ENCODE measurements at places on chromosomes 6 and 20.

GRCh38 chr20:611047-611842, 1.1 kb upstream of the TCF15 start:
- no peak for DNase-seq

- DNase-seq: no peak
Observed at GRCh38 chr6:127186889-127187288, 68.4 kb downstream of the RSPO3 start.

DNA sequence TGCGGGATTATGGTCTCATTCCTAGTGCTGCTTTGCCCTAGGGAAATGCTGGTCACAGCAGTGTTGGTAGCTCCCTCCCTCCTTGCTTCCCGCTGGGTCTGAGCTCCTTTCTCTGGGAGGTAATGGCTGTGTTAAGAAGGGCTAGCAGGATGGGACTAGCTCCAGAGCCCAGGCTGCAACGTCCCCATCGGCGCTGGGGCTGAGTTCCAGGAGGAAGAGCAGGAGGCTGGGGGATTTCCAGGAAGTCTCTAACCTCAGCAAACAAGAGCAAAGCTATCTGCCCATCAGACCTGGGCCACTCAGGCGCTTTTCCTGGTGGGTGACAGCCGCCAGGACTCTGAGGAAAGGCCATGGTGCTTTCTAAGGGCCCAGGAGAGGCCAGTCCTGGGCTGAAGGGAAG, 174.2 kb downstream of the DLL1 start:
- DNase-seq: no peak

GRCh38 chr20:9332791-9333479, 181.5 kb upstream of the LAMP5 start:
- no peak for DNase-seq

GRCh38 chr6:42257063-42257462, 39.4 kb upstream of the MRPS10 start:
- no peak for DNase-seq

GRCh38 chr6:154226461-154226860, 130.1 kb downstream of the IPCEF1 start:
- no peak for DNase-seq

GRCh38 chr6:145042559-145042958, 692.8 kb downstream of the EPM2A start:
- no peak for DNase-seq

DNA sequence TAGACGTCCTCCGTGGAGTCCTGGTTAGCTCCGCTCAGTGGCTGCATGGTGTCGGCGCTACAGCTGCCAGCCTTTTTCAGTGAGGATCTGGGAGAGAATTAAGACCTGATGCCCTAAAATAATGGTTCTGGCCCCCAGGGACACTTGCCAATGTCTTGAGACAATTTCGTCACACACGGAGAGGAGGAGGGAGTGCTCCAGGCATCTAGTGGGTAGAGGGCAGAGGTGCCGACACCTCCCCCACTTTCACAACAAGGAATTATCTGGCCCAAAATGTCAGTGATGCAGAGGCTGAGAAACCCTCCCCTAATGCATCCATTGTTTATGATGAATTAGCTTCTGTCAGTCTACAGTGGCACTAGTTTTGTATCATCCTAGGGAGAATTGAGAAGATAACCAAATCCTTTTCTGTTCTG, 24.4 kb downstream of the TMEM181 start:
- no peak for DNase-seq

GRCh38 chr20:49680484-49680883, 33.2 kb downstream of the B4GALT5 start:
- no peak for DNase-seq

DNA sequence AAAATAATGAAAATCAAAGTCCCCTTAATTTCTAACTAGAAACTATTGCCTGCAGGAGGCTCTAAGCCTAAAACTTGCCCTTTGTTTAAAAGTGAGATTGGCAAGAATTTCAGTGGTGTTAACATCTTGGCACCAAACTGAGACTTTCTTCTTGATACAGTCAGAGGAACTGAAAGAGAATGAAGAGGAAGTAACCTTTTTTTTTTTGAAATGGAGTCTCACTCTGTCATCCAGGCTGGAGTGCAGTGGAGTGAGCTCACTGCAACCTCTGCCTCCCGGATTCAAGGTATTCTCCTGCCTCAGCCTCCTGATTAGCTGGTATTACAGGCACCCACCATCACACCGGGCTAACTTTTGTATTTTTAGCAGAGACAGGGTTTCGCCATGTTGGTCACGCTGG, 3.6 kb downstream of the DOP1A start:
- DNase-seq: no peak

DNA sequence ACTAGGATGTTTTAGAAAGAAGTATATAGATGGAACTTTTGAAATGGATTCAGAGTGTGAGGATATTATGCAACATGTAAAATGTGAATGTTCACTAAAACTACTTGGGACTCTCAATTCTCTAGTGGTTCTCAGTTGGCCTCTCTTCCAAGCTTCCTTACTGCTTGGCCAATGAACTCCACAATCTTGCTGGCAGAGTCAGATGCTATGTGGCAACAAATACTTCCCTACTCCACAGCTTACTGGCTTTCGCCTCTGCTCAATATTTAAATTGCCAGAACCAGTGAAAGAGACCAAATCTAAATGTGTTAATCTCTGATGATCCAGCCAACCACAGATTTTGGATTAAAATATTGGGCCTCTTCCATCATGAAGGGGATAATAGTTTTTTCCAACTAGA, 138.4 kb downstream of the HTR1B start:
- no peak for DNase-seq

DNA sequence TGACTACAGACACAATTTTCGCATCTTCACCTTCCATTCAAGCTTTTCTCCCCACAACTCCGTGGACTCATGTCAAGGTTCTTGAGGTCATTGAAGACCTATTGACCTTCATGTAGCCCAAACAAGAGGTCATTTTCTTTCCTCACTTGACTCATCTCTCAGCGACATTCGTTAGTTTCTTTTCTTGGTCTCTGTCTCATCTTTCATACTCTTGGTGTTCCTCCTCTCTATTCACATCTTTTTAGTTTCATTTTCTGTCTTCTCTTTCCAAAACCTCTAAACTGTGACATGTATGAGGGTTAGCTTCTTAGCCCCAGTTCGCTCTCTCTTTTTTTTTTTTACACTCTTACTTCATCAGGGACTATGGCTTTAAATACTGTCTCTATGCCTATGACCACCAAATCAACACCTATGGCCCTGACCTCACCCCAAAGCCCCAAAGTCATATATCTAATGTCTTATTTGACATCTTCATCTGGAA, 128.6 kb upstream of the BACH2 start:
- no peak for DNase-seq

- no peak for DNase-seq
Observed at GRCh38 chr6:70668499-70668812, 773 bp downstream of the SMAP1 start.

DNA sequence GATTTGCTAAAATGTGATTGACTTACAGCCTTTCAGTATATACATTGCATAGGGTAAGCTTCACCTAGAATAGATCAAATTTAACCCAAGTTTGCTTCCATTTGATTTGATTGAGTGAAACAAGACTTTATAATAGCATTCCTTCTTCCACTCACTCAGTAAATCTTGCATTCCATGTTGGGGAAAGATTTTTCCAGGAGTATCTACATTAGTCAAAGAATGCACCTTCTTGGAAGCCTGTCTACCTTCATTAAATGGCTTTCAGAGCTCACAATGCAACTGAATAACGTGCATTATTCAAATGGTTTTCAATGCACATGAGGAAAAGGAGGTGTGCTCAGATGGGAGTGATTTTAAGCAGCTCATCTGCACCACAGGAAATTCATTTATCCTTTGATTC, 38.3 kb upstream of the TSHZ2 start:
- DNase-seq: no peak

- no peak for DNase-seq
Observed at GRCh38 chr6:107198631-107199416, 83.5 kb upstream of the BEND3 start.

DNA sequence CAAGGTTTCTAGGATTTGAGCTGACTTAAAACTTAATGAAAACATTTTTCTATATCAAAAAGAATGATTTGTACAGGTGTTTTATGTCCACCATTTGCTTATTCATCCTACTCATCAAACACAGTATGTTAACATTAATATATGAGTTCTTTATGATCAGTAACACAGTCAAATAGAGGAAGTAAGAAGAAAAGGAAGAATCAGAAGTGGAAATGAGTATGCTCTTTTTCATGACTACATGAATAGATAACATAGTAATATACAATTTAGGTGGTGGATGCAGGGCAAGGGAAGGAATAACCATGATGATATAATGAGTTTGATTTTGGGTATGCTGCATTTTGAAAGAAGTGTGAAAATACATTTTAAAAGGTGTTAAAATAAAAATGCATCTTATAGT, 16.5 kb downstream of the KPNA5 start:
- DNase-seq: no peak

- no peak for DNase-seq
Observed at GRCh38 chr6:107550241-107550840, 60.4 kb downstream of the SOBP start.

DNA sequence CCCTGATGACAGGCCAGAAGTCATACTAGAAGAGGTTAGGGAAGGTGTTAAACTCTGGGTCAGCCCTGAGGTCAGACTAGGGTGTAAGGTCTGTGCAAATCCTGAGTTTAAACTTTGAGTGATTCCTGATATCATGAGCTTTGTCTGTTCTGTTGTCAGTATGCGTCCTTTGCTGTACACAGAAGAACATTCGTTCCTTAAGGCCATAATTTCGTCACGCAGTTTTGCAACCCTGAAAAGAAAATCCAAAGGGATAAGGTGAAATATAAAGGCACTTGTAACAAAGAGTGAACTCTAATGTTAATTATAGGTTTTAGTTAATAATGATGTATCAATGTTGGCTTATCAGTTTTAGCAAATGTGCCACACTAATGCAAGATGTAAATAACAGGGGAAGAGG, 2.3 kb downstream of the DST start:
- no peak for DNase-seq

DNA sequence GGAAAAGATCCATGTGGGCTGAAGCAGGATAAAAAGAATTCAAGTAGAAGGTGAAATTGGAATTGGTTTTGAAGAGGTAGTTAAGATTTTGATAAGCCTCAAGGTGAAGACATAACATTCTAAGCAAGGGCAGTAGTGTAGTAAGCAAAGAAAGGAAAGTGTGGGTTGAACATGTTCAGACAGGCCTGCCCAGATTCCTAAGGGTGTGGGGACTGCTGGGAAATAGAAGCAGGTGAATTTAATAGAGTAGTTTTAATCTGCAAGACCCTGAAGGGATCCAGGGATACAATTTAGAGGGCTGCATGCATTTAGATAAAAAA, 19.1 kb downstream of the TAB2 start:
- no peak for DNase-seq

GRCh38 chr6:130968476-130968875, 94.6 kb downstream of the EPB41L2 start:
- DNase-seq: no peak

- DNase-seq: no peak
Observed at GRCh38 chr20:51352791-51353190, 189.7 kb downstream of the NFATC2 start.

DNA sequence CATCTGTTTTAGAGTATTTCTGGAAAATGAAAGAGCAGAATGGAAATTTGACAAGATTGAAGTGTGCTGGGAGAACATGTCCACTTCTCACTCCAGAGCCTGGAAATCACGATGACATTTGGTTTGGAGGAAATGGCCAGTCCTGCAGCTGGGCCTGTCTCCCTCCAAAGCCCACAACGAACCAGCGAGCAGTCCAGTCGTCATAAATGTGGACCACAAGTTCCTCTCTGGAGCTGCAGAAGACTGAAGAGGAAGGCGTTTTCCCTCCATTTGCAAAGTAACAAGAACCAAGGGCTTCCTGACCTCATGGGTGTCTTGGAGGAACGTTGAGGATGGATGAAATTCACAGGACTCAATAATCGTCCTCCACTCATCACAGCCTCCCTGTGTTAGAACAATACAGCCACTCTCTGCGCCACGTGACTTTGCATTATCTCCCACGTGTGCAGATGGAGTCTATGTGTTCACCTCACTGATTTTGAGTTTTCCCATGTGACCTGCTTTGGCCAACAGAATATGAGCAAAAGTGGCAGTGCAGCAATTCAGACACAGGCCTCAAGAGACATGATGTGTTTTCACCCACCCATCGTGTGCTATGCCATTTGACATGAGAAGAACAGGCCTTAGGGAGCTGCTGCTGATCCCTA, 9.1 kb upstream of the SPATS1 start:
- DNase-seq: no peak

Measured in fibroblast of skin of left quadriceps (primary cell).